ENCODE measurements at places on chromosomes 2 and 18.
A peak's percentile ranks its signal among the peaks of the same experiment; 100 is the strongest.

DNA sequence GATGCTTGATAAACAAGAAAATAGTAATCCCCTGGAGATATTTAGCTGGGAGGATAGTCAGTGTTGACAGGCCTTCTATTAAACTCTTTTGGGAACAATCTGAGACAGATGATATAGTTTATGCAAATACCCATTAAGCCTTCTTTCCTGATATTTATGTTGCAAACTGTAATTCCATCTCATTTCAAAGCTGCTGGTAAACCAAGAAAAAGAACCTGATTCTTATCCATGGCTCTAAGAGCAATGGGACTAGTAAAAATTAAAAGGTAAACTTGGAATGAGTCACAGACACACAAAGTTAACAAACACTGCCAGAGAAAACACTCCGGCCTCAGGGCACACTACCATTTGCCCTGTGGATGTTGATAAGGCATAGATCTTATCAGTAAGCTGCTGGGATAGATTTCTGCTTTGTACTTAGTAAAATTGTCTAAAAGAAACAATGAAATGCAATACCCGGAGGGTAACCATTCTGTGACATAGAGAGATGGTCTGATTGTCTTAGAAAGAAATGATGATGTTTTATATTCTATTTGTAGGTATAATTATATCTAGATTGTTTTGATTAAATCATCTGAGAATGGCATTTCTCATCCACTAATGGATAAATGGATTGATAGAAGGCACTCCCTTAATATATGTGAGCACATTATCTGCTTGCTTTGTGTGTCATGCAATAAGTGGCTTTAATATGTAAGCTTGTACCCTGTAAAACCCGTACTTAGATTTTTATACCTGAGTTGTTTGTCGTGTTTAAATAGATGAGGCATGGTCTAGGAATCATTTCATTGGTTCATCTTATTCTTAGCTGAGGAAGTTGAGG is 13.2 kb downstream of the GALR1 start:
- DNase-seq, result no peak

DNA sequence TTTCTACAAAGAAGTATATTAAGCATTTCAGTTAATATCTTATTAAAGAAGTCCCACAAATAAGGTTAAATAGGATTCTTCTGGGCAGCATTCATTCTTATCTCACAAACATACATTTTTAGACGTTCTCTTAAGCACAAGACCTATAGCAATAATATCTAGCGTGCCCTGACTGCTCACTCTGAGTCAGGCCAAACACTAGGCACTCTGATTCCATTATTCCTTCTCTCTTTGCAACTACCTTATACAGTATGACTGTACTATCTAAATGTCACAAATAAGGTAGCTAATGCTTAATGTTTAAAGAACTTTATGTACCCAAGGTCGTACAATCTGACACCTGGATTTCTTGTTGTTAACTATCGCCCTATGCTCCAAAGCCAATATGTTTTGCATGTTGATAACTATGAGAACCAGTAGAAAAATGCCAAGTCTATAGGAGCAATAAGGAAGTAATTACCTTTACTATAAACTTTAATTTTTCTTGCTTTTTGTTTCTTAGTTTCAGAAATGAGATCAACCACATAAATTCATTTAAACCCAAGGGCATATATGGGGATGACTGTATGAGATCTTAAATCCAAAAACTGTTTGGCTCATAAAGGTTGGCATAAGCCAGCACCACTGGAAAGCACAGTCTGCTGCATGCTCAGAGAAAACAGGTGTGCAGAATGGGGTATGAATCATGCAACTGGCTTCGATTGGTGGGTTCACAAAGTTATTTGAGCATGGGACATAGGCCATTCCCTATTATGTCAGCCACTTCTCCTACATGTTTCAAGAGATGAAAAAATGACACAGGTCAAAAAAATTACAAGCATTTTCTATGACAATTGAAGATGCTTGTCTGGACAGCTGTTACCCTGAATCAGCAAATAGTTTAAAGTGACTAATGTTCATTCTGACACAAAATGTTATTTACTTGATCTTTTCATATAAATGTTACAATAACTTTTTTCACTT is 352.0 kb downstream of the IRS1 start:
- DNase-seq, result peak; percentile 69

GRCh38 chr2:213286161-213286560 is 1.9 kb downstream of the SPAG16 start:
- no peak for DNase-seq

- DNase-seq, result peak; percentile 26
Measured at GRCh38 chr18:46916551-46917107, 678 bp downstream of the PIAS2 start.

DNA sequence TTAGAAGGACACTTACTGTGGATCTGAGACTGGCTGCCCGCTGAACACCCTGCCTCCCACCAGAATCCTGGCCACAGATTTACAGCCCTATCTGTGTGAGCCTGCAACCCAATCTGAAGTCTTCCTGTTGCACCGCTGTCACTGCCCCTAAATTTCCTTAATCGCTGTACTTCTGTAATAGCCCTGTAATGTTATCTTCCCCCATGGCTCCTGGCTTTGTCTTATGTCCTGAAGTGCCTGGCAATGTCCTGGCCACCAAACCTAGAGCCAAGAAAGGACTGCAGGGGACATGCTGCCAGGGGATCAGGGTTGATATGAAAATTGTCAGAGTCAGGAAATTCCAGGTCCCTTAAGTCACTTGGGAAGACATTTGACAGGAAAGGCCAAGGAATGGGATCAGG is 52.7 kb downstream of the FHOD3 start:
- DNase-seq, result no peak

DNA sequence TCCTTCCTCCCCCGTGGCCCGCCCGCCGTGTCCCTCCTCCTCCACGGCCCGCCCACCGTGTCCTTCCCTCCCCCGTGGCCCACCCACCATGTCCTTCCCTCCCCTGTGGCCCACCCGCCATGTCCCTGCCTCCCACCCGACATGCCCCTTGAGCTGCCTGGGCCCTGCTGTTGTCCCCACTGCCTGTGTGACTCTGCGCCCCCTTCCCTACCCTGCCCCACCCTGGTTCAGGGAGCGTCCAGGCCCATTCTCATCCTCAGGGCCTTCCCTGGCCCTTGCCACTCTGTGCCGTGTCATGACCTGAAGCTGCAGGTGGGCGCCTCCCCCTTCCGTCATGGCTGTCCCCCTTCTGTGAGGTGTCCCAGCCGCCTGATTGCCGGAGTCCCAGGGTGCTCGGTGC is 20.7 kb downstream of the D2HGDH start:
- no peak for DNase-seq

DNA sequence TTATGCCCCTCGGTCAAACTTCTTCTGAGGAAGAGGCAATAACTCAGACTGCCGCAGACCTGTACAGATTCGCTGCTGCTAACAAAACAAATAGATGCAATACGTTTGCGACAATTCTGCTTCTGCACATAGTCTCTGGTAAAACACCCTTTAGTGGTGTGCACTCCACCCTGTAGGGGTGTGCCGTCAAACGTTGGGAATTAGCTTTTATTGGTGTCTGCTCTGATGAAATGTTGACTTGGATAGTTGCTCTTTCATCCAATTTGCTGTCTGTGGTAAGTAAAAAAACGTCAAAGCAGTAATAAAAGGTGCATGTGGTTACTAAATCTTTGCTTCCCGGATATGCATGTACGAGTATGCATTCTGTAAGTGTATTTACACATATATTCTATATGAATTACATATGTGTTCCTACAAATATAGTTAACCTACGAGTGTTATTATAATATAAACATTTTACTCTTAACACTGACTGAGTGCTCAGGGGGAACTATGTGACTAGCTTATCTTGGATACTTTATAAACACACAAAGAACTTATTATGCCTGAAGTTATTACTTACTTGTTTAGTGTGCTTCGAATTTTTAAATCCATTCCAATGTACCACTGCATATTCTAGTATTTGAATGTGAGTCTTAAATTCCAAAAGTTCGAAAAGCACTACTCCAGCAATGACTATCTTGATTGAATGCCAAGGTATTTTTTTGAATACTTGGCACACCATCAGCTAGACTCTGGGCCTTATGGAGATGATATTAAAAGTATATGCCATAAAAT is 610.2 kb downstream of the ZEB2 start:
- peak; percentile 43 for DNase-seq

GRCh38 chr2:28606986-28607441 is 111.2 kb downstream of the PLB1 start:
- DNase-seq, result peak; percentile 80

- peak; percentile 66 for DNase-seq
Measured at GRCh38 chr2:37676274-37676673, 4.8 kb upstream of the CDC42EP3 start.

GRCh38 chr18:9066817-9067306 is 35.6 kb upstream of the NDUFV2 start:
- DNase-seq, result no peak
